Neural crest cell (in vitro differentiated cells): ENCODE measurements at places on chromosomes 7 and 10. TPM values are rescaled to one million over a fixed set of nuclear protein-coding genes. Genes with fewer than 3 reads are reported as not detected.
A peak's percentile ranks its signal among the peaks of the same experiment; 100 is the strongest.

- H3K4me1 ChIP-seq, result peaks cover 53% of the 10 kb centered on the region
- no peaks in the 10 kb centered on the region for H3K27me3 ChIP-seq
- no peak overlapping the region for H3K4me3 ChIP-seq
- no peak overlapping the region for H3K27ac ChIP-seq
These were observed 179.5 kb downstream of the JCAD start for GRCh38 chr10:29879862-29880261.

GRCh38 chr10:131670341-131670740, 230.5 kb upstream of the PPP2R2D start:
- no peak overlapping the region for H3K4me3 ChIP-seq
- peaks cover 5% of the 10 kb centered on the region for H3K4me1 ChIP-seq
- peaks cover 5% of the 10 kb centered on the region for H3K36me3 ChIP-seq
- no peak for DNase-seq
- H3K27ac ChIP-seq, result no peak overlapping the region
- H3K27me3 ChIP-seq, result peaks cover 4% of the 10 kb centered on the region

DNA sequence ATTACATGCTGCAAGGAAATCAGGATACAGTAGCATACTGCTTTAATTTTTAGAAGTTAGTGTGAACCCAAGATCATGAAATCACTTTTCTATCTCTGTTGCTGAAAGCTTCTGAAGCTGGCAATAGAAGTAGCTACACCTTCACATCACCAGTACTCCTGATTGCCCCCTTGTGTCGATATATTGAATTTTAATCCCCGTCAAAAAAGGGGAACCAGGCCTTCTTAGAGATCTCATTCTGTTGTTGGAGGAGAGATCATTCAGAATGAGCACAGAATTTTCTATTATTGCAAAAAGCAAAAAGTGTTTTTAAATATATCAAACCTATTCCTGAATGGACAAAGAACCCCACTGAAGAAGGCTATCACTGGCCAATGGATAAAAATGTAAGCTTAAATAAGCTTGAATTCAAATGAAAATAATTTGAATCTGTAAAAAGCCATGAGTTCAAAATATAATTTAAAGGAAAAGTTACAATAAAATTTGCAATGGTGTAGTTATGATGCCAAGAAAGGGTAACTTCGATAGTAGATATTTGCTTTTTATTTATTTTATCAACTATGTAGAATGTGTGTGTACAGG, 39.7 kb upstream of the TEX47 start:
- DNase-seq, result peak; percentile 15
- no peak overlapping the region for H3K4me3 ChIP-seq
- H3K4me1 ChIP-seq, result no peaks in the 10 kb centered on the region

GRCh38 chr7:84611391-84611790, 416.8 kb upstream of the SEMA3A start:
- no peak overlapping the region for H3K4me3 ChIP-seq
- H3K27ac ChIP-seq, result no peak overlapping the region
- H3K36me3 ChIP-seq, result no peaks in the 10 kb centered on the region
- no peaks in the 10 kb centered on the region for H3K4me1 ChIP-seq
- DNase-seq, result no peak
- H3K27me3 ChIP-seq, result no peaks in the 10 kb centered on the region

ZPBP gene
- total RNA-seq, result not detected in 2 replicates

DNA sequence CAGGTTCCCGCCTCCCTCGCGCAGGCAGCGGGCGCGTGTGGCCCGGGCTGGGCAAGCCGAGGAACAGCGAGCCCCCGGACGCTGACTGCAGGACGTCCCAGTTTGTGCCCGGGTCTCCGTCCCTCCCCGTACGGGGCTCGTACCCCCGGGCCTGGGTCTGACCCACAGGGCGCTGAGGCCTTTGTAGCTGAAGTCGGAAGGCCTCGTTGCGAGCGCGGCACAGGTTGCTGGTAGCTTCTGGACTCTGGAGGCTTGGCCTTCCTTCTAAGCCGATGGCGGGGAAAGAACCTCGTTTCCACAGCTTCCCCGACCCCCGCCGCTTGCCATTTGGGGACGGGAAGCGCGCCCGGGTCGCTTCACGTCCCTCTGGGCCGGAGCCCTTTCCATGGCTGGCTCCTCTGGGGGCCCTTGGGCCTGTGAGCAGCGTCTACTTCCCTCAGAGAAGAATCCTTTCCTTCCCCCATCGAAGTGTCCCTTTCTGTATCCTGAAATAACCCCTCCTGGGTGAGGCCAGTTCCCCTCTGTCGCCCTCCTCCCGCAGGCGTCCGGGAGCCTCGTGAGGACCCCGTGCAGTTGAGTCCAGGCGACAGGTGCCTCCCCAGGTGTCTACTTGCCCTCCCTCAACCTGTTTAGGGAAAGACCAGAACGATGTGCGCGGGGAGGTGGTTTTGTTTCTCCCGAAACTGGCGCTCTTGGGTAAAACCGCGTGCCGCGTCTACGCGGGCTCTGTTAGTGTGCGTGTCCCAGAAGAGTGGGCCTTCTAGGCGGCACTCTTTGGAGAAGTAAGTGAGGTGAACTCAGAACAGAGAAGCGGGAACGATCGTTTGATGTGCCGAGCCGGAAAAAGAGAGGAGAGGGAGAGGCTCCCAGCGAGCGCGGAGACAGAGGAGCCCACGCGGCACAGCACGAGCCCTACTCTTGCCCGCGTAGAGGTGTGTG, 9.3 kb downstream of the EVX1 start:
- peaks cover 90% of the 10 kb centered on the region for H3K27me3 ChIP-seq
- no peak overlapping the region for H3K27ac ChIP-seq
- H3K4me3 ChIP-seq, result no peak overlapping the region
- peaks cover 13% of the 10 kb centered on the region for H3K4me1 ChIP-seq
- no peak for DNase-seq
- H3K36me3 ChIP-seq, result peaks cover 2% of the 10 kb centered on the region

DNA sequence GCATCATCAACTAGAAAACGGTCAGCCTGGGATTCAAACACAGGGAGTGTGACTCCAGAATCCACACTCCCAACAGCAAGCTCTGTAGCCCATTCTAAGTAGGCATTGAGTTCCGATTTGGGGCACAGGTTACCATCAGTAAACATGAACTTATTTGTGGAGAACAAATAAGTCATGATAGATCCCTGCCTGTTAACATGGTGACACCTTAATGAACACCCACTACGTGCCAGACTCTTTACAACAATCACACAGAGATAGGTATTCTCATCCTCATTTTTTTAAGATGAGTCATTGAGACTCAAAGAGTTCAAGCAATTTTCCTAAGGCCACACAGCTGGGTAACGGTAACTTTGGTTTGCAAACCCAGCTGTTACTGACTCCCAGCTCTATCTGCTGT, 91.5 kb downstream of the LYZL2 start:
- no peak overlapping the region for H3K27ac ChIP-seq
- no peaks in the 10 kb centered on the region for H3K27me3 ChIP-seq
- DNase-seq, result no peak
- H3K4me3 ChIP-seq, result no peak overlapping the region

FAM25G gene
- total RNA-seq, result not detected in 2 replicates

- H3K27me3 ChIP-seq, result no peaks in the 10 kb centered on the region
- DNase-seq, result no peak
- no peak overlapping the region for H3K4me3 ChIP-seq
- no peaks in the 10 kb centered on the region for H3K4me1 ChIP-seq
These were observed 33.5 kb upstream of the UNC5B start for GRCh38 chr10:71178880-71179279.

DNA sequence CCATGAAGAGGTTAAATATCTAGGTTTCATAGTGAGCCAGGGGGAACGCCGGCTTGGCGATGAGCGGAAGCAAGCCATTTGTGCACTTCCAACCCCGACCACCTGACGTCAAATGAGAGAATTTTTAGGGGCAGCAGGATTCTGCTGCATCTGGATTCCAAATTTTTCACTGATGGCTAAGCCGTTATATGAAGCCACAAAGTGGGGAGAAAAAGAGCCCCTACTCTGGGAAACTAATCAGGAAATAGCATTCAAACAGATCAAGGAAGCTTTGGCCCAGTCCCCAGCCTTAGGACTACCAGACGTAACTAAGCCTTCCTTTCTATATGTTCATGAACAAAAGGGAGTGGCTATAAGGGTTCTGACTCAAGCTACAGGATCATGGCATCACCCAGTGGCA, 12.9 kb upstream of the ADCK2 start:
- no peak overlapping the region for H3K4me3 ChIP-seq
- no peaks in the 10 kb centered on the region for H3K4me1 ChIP-seq
- DNase-seq, result no peak
- H3K27me3 ChIP-seq, result peaks cover 14% of the 10 kb centered on the region
- H3K36me3 ChIP-seq, result no peaks in the 10 kb centered on the region

- H3K4me1 ChIP-seq, result peaks cover 4% of the 10 kb centered on the region
- H3K36me3 ChIP-seq, result no peaks in the 10 kb centered on the region
- DNase-seq, result no peak
- H3K4me3 ChIP-seq, result no peak overlapping the region
- no peak overlapping the region for H3K27ac ChIP-seq
These were observed 5.3 kb downstream of the CDH23 start for GRCh38 chr10:71402005-71402404.

GRCh38 chr7:136912339-136912738, 43.9 kb downstream of the CHRM2 start:
- H3K27ac ChIP-seq, result no peak overlapping the region
- H3K27me3 ChIP-seq, result no peaks in the 10 kb centered on the region
- H3K36me3 ChIP-seq, result no peaks in the 10 kb centered on the region
- H3K4me1 ChIP-seq, result no peaks in the 10 kb centered on the region
- no peak overlapping the region for H3K4me3 ChIP-seq

GRCh38 chr7:74604326-74605020, 53.0 kb upstream of the GTF2I start:
- no peak for DNase-seq
- H3K4me3 ChIP-seq, result no peak overlapping the region
- peaks cover 8% of the 10 kb centered on the region for H3K4me1 ChIP-seq
- H3K36me3 ChIP-seq, result no peaks in the 10 kb centered on the region
- H3K27ac ChIP-seq, result peak overlapping the region; percentile 35

DNA sequence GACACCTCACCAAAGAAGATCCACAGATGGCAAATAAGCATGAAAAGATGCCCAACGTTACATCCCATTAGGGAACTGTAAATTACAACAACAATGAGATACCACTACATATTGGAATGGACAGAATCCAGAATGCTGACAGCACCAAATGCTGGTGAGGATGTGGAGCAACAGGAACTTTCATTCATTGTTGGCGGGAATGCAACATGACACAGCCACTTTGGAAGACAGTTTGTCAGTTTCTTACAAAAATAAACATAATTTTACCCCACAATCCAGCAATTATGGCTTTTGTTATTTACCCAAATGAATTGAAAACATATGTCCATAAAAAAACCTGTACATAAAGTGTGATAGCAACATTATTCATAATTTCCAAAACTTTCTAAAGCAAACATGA, 176.8 kb downstream of the C7orf25 start:
- H3K27me3 ChIP-seq, result no peaks in the 10 kb centered on the region
- DNase-seq, result no peak
- H3K4me3 ChIP-seq, result no peak overlapping the region
- peaks cover 2% of the 10 kb centered on the region for H3K36me3 ChIP-seq
- peaks cover 7% of the 10 kb centered on the region for H3K4me1 ChIP-seq
- H3K27ac ChIP-seq, result no peak overlapping the region

GRCh38 chr10:43901302-43901701, 252.6 kb upstream of the ZNF32 start:
- DNase-seq, result no peak
- no peaks in the 10 kb centered on the region for H3K4me1 ChIP-seq
- no peaks in the 10 kb centered on the region for H3K27me3 ChIP-seq
- no peaks in the 10 kb centered on the region for H3K36me3 ChIP-seq
- no peak overlapping the region for H3K4me3 ChIP-seq

SFRP5 gene
- not detected in 2 replicates for total RNA-seq

DNA sequence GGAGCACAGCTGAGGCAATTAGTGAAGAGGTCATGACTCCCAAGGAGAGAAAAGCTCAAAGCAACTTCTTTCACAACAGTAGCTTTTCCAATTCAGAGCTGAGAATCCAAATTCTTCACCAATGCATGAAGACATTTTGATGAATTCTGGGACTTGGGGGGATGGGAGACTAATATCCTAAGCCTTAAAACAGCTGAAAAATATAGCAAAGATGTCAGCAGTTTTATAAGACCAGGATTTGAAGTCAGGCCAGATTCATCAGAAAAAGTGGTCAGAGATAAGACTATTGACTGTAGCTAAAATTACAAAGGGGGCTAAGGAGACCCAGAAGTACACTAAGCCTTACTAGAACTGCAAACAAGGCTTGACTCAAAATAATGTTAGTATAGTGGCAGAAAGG, 51.6 kb downstream of the GPR141 start:
- no peak overlapping the region for H3K27ac ChIP-seq
- no peaks in the 10 kb centered on the region for H3K27me3 ChIP-seq
- no peaks in the 10 kb centered on the region for H3K36me3 ChIP-seq
- H3K4me3 ChIP-seq, result no peak overlapping the region
- DNase-seq, result no peak

- peak overlapping the region; percentile 40 for H3K27ac ChIP-seq
- no peaks in the 10 kb centered on the region for H3K27me3 ChIP-seq
- no peak for DNase-seq
- H3K36me3 ChIP-seq, result peaks cover 4% of the 10 kb centered on the region
These were observed 44.3 kb downstream of the PLCE1 start for GRCh38 chr10:94038024-94038423.

GRCh38 chr7:28065308-28065707, 115.3 kb downstream of the JAZF1 start:
- no peaks in the 10 kb centered on the region for H3K36me3 ChIP-seq
- DNase-seq, result no peak
- no peak overlapping the region for H3K27ac ChIP-seq
- no peak overlapping the region for H3K4me3 ChIP-seq
- H3K4me1 ChIP-seq, result peaks cover 14% of the 10 kb centered on the region

DNA sequence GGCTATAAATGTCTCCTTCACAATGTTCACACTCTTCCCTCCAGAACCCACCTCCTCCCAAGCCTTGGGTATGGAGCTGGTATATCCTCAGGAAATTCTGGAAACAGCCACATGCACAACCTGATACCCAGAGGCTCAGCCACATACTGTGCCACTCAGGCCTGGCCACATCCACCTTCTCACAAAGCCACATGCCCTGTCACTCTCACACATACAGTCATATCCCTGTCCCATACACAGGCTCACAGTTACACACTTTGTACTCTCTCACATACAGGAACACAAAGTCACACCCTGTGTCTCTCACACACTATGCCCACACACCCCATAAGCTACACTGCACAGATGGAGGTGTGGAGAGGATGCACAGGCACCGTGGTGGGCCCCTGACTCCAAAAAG, 10.1 kb downstream of the KCNIP2 start:
- no peak overlapping the region for H3K27ac ChIP-seq
- peak overlapping the region; percentile 49 for H3K4me3 ChIP-seq
- no peaks in the 10 kb centered on the region for H3K36me3 ChIP-seq
- no peaks in the 10 kb centered on the region for H3K27me3 ChIP-seq
- peaks cover 36% of the 10 kb centered on the region for H3K4me1 ChIP-seq
- no peak for DNase-seq

CCL24 gene
- total RNA-seq, result not detected in 2 replicates

DNA sequence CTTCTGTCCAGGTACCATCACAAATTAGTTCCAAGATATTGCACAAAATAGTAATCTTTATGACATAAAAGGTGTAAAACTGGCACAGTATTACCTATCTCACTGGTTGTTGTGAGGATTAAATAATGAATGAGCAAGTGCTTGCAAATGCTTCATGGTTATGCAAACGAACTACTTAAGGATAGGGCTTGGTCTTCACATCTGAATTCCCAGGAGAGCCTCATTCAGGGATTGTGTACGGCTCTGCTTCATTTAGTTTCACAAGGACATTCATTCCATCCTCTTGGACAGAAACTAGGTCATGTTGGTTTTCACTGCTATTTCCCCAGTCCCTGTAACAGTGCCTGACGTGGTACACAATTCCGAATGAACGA, 12.1 kb downstream of the ABCA13 start:
- peaks cover 13% of the 10 kb centered on the region for H3K4me1 ChIP-seq
- peaks cover 8% of the 10 kb centered on the region for H3K36me3 ChIP-seq
- H3K27ac ChIP-seq, result no peak overlapping the region
- H3K4me3 ChIP-seq, result no peak overlapping the region
- H3K27me3 ChIP-seq, result no peaks in the 10 kb centered on the region

GRCh38 chr7:93029056-93029455, 88.7 kb downstream of the SAMD9 start:
- no peak overlapping the region for H3K4me3 ChIP-seq
- no peak overlapping the region for H3K27ac ChIP-seq
